NCI-H524 (cell line): ENCODE measurements at places on chromosomes 5 and 9.
A peak's percentile ranks its signal among the peaks of the same experiment; 100 is the strongest.

DNA sequence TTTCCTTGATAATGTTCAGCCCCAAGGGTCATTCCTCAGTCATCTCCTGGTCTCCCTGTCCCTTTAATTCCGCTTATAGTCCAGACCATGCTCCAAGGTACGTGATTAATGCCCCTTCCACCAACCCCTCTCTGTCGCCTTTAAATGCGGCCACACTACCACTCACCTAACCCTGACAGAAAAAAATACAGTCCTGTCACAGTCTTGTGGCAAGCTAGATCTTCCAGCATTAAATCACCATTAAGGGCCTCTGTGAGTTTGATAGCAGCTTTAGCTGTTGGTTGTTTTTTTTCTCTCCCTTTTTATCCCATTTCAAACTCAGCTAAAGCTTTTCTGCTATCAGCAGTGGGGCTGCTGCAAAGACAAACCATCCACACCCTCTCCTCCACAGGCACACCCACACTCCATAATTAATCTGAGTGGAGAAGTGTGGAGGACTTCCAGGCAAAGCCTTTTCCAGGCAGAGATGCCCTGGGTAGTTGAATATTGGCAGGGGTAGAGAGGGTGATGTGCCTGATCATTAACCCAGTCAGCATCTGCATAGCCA is 522.7 kb upstream of the CLINT1 start:
- DNase-seq, result no peak

DNA sequence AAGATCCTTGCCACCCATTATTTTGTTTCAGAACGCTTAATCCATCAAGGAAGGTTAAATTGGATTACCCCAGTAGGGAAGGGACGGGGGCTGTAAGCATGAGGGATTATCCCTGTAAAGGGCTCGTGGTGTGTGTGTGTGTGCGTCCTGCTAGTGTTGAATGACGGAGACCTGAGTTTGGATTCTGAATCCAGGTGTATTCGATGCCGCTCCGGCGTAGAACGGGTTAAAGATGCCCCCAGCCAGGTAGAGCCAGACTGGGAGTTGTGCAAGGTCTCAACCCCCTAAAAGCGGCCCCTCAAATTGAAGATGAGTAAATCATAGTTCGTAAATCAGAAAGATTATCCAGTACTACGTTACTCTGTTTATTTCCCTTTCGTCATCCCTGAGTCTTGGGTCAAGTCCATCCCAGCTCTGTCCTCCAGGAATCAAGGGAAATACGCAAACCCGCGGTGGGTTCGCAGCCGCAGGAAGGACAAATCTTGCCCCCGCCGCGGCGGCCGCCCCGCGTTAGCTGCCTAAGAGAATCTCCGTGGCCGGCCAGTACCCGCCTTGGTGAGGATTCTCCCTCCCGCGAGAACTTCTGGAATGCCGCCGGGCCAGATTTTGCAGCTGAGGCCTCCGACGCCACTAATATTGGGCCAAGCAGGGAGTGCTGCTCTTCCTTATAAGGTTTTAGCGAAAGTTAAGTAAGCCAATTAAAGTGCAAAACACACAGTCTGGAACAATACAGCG is 586 bp upstream of the MTAP start:
- peak; percentile 70 for DNase-seq

DNA sequence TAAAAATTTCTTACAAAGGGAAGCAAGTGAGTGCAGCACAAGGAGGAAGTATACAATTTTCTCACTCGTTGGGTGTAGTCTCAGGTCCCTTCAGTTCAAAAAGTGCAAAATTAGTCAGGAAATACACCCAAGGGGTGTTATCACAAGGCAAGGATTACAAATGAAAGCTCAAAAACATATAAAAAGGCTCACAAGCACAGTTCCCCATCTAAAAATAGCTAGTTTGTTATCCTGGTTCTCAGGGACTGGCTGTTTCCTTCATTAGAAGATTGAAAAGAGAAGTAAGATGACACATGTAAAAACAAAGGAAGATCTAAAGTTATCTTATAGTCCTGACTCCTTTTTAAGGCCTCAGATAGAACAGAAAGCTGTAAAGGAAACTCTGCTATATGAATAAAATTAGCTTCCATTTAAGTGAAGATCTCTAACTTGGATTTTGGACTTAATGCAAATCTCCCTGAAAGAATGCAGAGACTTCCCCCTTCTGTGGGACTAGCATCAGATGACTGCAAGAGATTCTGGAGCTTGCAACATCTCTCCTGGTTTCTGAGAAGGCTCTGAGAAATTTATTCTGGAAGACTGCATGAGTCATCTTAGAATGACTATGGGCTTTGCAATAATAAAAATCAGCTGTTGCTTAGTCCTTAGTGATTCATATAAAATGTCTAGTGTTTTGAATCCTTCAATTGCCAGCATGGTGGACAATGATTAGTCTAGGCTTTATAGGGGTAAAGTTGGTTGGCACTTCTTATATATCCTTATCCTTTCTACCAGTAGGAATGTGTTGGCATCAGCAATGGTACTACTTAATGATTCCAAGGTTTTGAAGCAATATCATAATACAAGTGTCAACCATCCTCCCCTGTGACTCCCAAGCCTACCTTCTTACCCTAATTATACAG is 25.4 kb downstream of the DAB2 start:
- DNase-seq, result no peak

DNA sequence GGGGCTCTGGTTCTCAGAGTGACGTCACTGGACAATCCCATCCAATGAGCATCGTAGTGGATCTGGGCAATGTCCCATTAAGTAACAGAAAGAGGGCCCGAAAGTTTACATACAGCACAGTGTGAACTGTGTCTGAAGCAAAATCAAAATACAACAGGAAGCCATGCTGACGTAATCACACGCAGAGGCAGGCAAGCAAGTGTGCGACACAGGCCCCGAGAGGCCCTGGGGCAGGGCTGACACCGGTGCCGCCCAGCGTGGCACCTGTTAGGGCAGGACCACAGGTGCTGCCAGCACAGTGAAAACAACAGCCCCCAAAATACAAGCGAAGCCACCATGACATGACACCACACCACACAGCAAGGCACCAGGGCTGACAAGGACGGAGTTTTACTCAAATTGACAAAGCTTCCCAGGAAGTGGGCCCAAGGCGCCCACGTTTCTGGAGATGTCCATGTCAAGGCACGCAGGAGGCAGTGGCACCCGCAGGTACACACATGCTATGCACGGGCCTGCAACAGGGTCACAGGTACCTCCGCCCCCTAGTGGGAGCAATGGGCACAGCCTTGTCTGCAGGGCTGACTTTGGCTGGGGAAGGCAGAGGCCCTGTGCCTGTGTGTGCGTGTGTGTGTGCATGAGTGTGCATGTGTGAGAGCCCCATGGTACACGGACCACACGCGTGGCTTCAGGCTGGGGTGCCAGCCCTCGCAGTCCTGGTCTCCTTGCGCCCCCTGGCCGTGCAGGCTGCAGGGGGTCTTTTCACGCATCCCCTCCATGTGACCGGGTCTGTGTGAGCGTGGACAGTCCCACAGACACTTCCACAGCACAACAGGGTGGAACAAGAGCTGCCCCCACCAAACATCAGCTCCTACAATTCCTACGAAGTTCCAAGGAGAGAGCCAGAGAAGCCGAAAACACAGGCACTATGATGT is 19.6 kb downstream of the QSOX2 start:
- DNase-seq, result peak; percentile 63

- no peak for DNase-seq
Measured at GRCh38 chr5:139842321-139842720, 46.7 kb downstream of the PSD2 start.

DNA sequence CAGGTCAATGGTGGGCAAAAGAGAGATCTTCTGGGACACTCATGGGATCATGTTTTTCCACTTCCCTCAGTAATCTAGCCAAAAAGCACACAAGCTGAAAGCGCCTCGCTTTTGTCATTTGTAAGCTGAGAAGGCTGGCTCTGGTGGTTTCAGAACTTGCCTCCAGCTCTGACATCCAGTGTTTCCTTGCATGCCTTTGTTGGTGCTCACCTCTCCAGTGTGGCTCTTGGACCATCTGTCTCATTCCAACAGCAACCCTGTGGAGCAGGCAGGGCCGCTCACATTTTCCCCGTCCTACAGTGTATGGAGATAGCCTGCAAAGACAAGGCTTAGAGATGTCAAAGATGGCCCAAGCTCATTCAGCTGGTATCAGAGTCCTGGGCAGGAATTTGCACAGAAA is 160.8 kb upstream of the KLF4 start:
- DNase-seq, result no peak
